Activated T-helper 2 cell treated with anti-CD3 and anti-CD28 coated beads, Interferon-gamma antibody, Interleukin-2, Interleukin-4, amounts not matched to agents 10 μg/mL and 5 μg/mL and 100 μg/mL, durations not matched to agents 14 hours and 24 hours and 36 hours (primary cell): ENCODE measurements at places on chromosomes 12 and 14.
A peak's percentile ranks its signal among the peaks of the same experiment; 100 is the strongest.

DNA sequence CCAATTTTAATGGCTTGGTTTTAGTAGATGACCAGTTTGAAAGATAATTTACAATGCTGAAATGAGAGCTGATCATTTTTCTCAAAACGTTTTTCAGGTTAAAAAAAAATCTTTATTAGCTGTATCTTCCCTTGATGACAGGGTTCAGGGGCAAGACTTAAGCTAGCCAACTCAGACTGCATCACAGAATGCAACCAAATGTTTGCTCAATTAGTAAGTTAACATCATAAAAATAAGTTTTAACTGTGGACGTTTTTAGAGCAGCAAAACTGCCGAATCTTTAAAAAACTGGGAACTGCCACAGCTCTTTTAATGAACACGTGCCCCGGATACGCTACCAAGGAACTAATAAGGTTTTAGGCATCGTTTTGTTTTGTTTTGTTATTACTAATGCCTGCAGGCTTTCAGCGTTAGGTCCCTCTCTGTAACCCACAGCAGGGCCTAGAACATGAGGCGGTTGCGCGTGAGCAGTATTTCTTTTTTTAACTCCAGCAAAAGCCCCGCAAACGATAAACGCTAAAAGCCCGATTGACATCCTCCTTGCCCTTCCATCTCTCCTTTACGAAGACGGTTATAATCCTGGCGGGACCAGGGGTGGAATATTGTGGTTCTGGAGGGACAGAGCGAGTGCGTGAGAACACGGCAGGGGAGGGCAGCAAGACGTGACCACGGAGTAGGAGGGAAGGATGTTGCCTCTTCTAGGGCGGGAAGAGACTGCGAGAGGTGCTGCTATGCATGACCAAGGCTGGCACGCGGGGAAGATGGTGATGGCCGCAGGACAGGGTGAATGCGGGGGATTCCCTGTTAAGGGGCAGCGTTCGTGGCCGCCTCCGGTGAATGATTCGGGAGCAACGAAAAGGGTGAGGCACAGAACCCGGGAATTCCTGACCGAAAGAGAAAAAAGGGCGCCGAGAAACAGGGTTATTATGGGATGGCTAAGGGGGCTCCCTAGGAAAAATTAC lies 652 bp downstream of the SUPT16H start:
- H3K27ac ChIP-seq: peak overlapping the region; percentile 98
- peaks cover 29% of the 10 kb centered on the region for H3K4me1 ChIP-seq
- peaks cover 51% of the 10 kb centered on the region for H3K36me3 ChIP-seq
- H3K4me3 ChIP-seq: peak overlapping the region; percentile 96
- no peaks in the 10 kb centered on the region for H3K27me3 ChIP-seq

- no peak for DNase-seq
- H3K36me3 ChIP-seq: peaks cover 28% of the 10 kb centered on the region
- H3K4me3 ChIP-seq: no peak overlapping the region
- H3K27me3 ChIP-seq: no peaks in the 10 kb centered on the region
- H3K4me1 ChIP-seq: peaks cover 26% of the 10 kb centered on the region
These were observed 349.0 kb upstream of the RGS6 start for GRCh38 chr14:71583194-71583593.

- no peak overlapping the region for H3K27ac ChIP-seq
- peaks cover 32% of the 10 kb centered on the region for H3K27me3 ChIP-seq
- no peak for DNase-seq
These were observed 2.8 kb downstream of the KRT7 start for GRCh38 chr12:52235822-52236361.

DNA sequence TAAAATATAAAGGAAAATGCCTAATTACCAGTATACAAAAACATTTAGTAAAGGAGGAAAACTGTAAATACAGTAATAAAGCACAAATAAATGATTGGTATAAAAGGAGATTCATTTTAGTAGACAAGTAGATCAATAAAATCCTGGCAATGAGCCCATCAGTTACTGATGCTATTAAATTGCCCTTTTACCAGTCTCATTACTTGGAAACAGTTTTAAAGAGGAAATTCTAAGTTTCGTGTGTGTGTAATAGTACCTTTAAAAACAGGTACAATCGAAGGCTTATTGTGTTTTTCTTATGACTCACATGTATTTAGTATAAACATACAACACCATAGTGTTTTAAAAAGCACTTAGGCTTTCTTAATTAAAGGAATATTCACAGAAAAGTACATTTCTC lies 46.4 kb upstream of the SYT10 start:
- no peak overlapping the region for H3K27ac ChIP-seq
- no peaks in the 10 kb centered on the region for H3K4me1 ChIP-seq
- DNase-seq: no peak
- no peak overlapping the region for H3K4me3 ChIP-seq
- H3K36me3 ChIP-seq: no peaks in the 10 kb centered on the region
- H3K27me3 ChIP-seq: no peaks in the 10 kb centered on the region

GRCh38 chr12:52946797-52947547 lies 1.9 kb upstream of the KRT18 start:
- no peak overlapping the region for H3K4me3 ChIP-seq
- DNase-seq: no peak
- H3K4me1 ChIP-seq: no peaks in the 10 kb centered on the region
- H3K27me3 ChIP-seq: peaks cover 41% of the 10 kb centered on the region

DNA sequence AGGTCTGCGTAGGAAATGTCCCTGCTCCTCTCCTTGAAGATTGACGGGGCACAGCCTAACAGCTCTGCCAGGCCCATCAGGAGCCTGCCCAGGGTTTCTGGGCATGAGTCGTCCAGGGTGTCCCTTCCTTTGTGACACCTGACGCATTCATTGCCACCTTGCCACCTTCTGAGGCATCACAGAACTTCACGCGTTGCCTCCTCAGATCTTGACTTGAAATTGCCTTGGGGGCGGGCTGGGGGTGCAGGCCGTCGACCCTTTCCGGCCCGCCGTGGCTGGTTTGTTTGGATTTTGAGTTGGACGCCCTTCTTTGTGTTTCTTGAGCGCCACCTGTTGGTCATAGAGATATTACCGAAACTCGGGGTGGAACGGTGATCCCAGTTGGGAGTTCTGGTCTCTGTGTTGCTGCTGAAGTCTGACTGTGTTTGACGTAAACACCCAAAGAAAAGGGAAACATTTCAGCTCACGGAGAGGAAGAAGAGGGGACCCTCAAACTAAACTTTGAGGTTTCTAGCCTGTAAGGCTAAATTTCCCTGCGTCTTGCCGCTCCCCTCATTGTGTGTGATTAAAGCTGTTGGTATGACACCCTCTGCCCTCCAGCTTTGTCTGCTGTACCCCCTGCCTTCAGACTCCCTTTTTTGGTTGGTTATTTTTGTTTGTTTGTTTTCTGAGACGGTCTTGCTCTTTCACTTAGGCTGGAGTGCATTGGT lies 44.6 kb downstream of the MLXIP start:
- H3K4me3 ChIP-seq: no peak overlapping the region
- H3K4me1 ChIP-seq: peaks cover 10% of the 10 kb centered on the region
- H3K27ac ChIP-seq: no peak overlapping the region
- H3K27me3 ChIP-seq: no peaks in the 10 kb centered on the region
- H3K36me3 ChIP-seq: peaks cover 2% of the 10 kb centered on the region
- DNase-seq: peak; percentile 54

- no peak for DNase-seq
- H3K36me3 ChIP-seq: no peaks in the 10 kb centered on the region
- H3K27ac ChIP-seq: no peak overlapping the region
- peaks cover 3% of the 10 kb centered on the region for H3K4me1 ChIP-seq
- no peak overlapping the region for H3K4me3 ChIP-seq
These were observed 21.1 kb downstream of the NKX2-1 start for GRCh38 chr14:36498938-36499337.

- no peak for DNase-seq
- H3K4me3 ChIP-seq: no peak overlapping the region
- H3K36me3 ChIP-seq: no peaks in the 10 kb centered on the region
- peaks cover 28% of the 10 kb centered on the region for H3K4me1 ChIP-seq
These were observed 223.9 kb downstream of the PTPRO start for GRCh38 chr12:15546102-15546701.

GRCh38 chr12:4829793-4830162 lies 79.9 kb upstream of the KCNA1 start:
- H3K4me1 ChIP-seq: peaks cover 72% of the 10 kb centered on the region
- DNase-seq: no peak
- H3K36me3 ChIP-seq: peaks cover 37% of the 10 kb centered on the region
- H3K27ac ChIP-seq: peak overlapping the region; percentile 99

DNA sequence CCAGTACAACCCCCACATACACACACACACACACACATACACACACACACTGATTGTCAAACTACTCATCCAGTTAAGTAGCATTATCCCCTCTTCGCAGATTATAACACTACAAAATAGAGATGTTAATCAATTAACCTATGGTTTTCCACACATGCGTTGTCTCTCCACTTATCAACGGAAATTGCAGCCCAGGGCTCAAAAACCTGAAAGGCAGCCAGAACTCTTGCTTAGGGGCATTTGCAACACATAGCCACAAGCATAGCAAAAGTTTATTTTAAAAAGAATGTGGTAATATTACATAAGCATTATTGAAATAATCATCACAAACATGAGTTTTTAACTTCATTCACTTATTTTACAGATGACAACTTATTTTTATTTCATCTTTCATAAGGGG lies 265.8 kb downstream of the SLC16A7 start:
- H3K27me3 ChIP-seq: no peaks in the 10 kb centered on the region
- no peak overlapping the region for H3K27ac ChIP-seq
- H3K4me3 ChIP-seq: no peak overlapping the region
- H3K36me3 ChIP-seq: no peaks in the 10 kb centered on the region
- H3K4me1 ChIP-seq: no peaks in the 10 kb centered on the region
- no peak for DNase-seq

DNA sequence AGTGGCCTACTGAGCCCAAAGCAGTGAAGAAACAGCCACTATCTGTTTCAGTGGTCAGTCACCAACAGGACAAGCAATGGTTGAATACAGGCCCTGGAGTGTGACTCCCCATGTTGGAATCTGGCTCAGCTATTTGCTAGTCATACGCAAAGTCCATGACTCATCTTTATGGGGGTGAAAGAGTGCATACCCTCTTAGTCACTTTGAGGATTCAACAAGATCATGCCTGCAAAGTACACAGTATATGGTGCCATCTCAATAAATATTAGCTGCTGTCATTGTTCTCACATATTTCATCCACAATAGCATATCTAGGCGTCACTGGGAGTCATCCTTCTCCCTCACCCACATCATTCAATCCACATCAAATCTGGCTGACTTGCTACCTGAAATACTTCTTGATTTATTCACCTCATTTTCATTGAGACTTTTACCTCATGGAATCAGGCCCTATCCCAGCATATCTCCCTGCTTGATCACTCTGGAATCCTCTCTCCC lies 26.4 kb upstream of the STAB2 start:
- peaks cover 4% of the 10 kb centered on the region for H3K27me3 ChIP-seq
- no peak for DNase-seq
- no peak overlapping the region for H3K27ac ChIP-seq
- H3K4me1 ChIP-seq: no peaks in the 10 kb centered on the region
- H3K4me3 ChIP-seq: no peak overlapping the region

GRCh38 chr12:83931451-83931850 lies 981.1 kb downstream of the SLC6A15 start:
- no peak for DNase-seq
- no peaks in the 10 kb centered on the region for H3K27me3 ChIP-seq
- no peak overlapping the region for H3K27ac ChIP-seq

- H3K27me3 ChIP-seq: no peaks in the 10 kb centered on the region
- DNase-seq: no peak
- H3K4me1 ChIP-seq: no peaks in the 10 kb centered on the region
- no peak overlapping the region for H3K4me3 ChIP-seq
These were observed 207.1 kb downstream of the ANO4 start for GRCh38 chr12:101001669-101002068.

- no peaks in the 10 kb centered on the region for H3K36me3 ChIP-seq
- H3K27me3 ChIP-seq: no peaks in the 10 kb centered on the region
- no peaks in the 10 kb centered on the region for H3K4me1 ChIP-seq
These were observed 228.4 kb upstream of the OTX2 start for GRCh38 chr14:57038689-57039088.

DNA sequence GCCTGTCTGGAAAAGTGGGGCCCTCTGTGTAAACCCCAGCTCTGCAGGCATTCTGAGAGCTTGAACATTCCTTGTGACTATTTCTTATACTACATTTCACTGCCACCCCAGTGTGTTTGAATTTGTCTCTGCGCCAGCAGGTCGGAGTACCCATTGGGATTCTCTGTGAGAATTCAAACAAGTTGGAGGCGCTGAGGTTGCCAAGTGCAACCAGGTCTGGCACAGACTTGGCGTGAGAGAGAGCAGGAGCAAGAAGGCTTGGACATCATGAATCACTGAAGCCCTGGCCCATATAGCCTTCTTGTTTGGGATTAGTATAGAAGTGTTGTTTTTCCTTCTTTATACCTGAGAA lies 33.0 kb upstream of the ATP2A2 start:
- no peaks in the 10 kb centered on the region for H3K36me3 ChIP-seq
- no peak overlapping the region for H3K27ac ChIP-seq
- no peaks in the 10 kb centered on the region for H3K27me3 ChIP-seq
- H3K4me1 ChIP-seq: no peaks in the 10 kb centered on the region

GRCh38 chr14:37257501-37258070 lies 59.8 kb downstream of the MIPOL1 start:
- no peaks in the 10 kb centered on the region for H3K27me3 ChIP-seq
- H3K4me1 ChIP-seq: no peaks in the 10 kb centered on the region
- no peak overlapping the region for H3K27ac ChIP-seq
- no peaks in the 10 kb centered on the region for H3K36me3 ChIP-seq
- no peak overlapping the region for H3K4me3 ChIP-seq
- no peak for DNase-seq

DNA sequence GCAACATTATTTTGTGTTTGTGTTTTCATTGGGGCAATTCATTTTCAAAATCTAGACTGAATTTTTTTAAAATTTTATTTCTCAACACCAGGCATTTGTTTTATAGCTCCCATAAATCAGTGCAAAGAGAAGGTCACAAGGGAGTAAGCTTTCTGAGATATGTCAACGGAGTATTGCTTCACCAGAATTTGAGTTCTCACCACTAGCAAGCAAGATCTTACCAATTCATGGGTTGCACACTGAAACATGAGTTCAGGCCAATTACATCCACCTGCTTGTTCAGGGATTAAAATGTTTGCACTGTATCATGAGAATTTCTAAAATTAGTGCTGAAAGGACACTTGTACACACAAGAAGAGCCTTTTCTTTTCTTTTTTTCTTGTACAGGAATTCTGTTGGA lies 121.9 kb downstream of the CAND1 start:
- H3K4me3 ChIP-seq: no peak overlapping the region
- H3K27me3 ChIP-seq: peaks cover 7% of the 10 kb centered on the region
- H3K4me1 ChIP-seq: no peaks in the 10 kb centered on the region

GRCh38 chr14:81193924-81194633 lies 26.7 kb downstream of the GTF2A1 start:
- no peaks in the 10 kb centered on the region for H3K27me3 ChIP-seq
- peaks cover 80% of the 10 kb centered on the region for H3K36me3 ChIP-seq
- no peak overlapping the region for H3K4me3 ChIP-seq
- no peak for DNase-seq
- H3K4me1 ChIP-seq: peaks cover 34% of the 10 kb centered on the region

GRCh38 chr14:101716956-101717662 lies 44.4 kb upstream of the PPP2R5C start:
- peaks cover 26% of the 10 kb centered on the region for H3K4me1 ChIP-seq
- DNase-seq: no peak
- no peaks in the 10 kb centered on the region for H3K27me3 ChIP-seq
- H3K4me3 ChIP-seq: no peak overlapping the region
- H3K27ac ChIP-seq: peak overlapping the region; percentile 17

GRCh38 chr14:56135668-56136067 lies 17.5 kb downstream of the PELI2 start:
- H3K36me3 ChIP-seq: no peaks in the 10 kb centered on the region
- peaks cover 5% of the 10 kb centered on the region for H3K4me1 ChIP-seq
- DNase-seq: no peak
- no peak overlapping the region for H3K27ac ChIP-seq
- no peak overlapping the region for H3K4me3 ChIP-seq
